Dorsolateral prefrontal cortex (tissue), 122 donors: ENCODE measurements at places on chromosomes 13 and 19.

DNA sequence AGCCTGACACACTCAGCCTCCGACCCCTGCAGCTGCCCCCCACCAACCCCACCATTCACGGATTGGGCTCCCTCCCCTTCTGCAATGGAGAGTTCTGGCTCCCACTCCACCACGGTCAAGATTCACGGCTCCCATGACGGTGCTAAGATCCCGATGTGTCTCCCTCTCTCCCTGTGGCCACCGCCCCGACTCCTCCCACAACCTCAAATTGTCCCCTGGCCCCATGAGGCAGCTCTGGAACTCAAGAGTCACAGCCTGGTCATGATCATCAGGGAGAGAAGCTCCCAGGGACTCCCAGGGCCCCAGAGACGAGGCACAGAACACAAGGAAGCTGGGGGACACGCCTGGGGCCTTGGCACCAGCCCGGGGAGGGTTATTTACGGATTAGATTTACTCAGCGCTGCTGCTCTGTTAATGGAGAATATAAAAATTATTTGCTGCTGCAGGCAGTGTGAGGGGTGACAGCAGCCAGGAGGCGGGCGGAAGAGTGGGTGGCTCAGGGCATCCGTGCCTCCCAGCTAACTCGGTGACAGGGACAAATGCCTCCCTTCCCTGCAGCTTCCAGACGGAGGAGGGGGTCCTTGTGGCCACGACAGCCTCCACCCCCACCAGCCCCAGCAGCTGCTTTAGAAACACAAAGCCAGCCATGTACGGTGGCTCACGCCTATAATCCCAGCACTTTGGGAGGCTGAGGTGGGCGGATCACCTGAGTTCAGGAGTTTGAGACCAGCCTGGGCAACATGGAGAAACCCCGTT is 184.2 kb downstream of the PTPRS start:
- DNase-seq = no peak

DNA sequence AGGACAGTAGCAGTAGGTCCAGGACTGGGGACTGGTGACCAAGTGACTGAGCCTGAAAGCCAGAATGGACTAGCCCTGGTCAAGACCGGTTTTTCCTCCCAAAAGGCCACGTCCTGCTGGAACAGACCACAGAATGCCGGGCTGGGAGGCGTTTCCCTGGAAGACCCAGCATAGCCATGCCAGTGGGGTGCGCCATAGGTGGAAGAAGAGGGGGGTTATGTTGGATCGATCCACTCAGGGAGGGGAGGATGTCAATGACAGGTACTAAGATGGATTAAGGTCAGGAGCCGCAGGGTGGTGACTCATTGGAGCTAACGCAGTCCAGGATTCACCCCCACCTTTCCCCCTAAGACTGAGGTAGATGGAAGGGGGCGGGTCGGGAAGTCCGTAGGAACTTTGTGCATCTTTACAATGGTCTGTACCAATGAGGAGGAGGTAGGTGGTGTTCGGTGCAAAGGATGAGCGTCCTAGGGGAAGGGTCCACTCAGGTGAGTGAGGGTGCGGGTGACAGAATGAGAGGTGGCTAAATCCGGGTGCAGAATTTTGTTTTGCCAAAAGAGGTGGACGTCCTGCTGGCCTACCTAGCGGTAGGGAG is 21.0 kb downstream of the VASP start:
- DNase-seq = no peak

- DNase-seq = no peak
These were observed 416.1 kb downstream of the ZNF536 start for GRCh38 chr19:30788105-30788765.

DNA sequence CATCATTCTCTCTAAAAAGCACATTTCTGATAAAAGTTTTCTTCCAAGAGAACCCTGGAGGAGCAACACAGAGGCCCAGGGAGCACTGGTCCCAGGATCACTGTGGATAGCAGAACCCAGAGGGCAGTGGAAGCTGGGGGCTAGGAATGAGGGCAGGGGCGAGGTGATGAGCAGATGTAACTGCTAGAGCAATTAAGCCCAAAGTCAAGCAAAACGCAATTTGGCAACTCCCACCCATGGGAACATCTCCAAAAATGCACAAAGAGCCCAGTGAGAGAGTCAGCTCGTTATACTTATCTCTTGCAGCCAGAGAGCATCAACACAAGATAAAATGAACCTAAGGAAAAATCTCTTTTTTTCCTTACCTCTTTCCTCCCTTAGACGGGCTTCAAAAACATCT is 284.2 kb downstream of the TBC1D4 start:
- no peak for DNase-seq

DNA sequence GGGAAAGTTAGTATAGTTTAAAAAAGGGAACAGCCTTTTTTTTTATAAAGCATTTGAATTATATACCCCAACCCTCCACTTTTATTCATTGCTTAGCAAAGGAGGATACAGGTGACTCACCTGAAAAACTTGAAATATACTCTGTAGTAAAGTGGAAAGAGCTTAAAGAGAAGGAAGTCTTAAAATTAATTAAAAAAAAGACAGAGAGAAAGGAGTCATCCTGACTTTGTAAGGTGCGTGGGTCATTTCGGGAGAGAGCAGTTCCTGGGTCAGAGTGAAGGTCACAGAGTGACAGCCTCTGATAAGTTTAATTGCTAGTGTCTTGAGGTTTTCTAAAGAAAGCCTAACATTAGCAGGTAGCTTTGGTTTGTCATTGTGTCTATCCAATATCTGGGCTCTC is 310.3 kb downstream of the KLF5 start:
- DNase-seq = no peak

DNA sequence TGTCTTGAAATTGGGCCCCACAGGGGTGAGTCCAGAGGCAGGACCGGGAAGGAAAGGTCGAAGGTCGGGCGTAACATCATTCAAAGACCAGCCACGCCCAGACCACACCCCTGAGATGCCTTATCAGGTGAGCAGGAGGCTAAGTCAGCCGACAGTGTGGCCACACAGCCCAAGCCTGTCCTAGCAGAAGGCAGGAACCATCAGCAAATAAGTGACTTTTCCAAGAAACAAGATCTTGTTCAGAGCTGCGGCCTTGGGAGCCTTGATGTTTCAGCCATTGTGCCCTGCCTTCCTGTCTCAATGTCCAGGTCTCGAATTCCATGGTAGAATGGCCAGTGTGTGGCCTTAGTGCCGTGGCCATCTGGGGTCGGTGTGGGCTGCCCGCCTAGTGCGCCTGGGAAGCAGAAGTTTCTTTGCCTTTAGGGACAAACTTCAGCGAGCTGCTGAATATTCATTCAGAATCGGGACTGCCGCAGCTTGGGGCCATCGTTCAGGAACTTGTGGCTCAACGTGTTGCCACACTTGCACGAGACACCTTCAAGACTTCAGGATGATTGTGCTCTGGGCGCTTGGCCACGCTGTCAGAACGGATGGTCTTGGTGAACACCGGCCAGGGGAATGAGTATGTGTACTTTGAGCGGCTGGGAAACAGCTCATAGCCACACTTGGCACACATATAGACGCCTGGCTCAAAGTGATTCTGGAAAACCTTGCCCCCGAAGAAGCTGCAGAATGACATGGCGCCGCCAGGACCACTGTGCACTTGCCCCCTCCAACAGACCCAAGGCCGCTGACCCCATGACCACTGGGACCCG is 6.1 kb upstream of the IFNL4 start:
- DNase-seq = no peak

GRCh38 chr19:35879068-35879467 is 10.7 kb downstream of the APLP1 start:
- no peak for DNase-seq

GRCh38 chr13:28657784-28658538 is 969 bp upstream of the POMP start:
- no peak for DNase-seq

DNA sequence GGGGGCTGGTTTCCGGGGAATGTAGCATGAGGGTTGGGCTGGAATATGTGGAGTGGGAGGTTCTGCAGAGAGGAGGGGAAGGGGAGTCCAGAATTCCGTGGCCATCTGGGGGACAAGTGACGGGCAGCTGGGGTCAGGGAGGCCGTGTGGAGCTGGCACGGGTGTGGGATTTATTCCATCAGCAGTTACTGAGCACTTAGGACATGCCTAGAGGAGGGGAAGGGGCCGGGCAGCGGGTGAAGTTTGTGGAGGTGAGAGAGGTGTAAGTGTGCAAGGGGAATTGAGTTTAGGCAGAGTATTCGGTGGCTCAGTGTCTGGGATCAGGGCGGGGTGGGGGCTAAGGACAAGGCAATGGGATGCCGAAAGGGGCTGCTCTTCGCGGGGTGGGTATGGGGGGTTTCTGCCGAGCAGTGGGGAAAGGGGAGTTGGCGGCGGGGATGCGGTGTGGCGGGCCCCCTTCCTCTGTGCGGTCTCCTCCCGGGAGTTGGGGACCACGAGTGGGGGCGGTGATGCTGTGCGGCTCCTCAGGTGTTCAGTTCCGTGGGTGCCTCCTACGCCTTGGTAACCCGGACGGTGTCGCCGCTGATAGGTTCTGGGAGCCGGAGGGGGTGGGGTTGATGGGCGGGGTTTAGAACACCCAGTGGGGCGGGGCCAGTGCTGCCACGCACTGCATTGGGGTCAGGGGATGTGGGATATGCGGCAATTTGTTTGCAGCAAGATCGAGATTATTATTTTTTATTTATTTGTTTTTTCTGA is 5.4 kb downstream of the CCDC61 start:
- peak; percentile 78 for DNase-seq

DNA sequence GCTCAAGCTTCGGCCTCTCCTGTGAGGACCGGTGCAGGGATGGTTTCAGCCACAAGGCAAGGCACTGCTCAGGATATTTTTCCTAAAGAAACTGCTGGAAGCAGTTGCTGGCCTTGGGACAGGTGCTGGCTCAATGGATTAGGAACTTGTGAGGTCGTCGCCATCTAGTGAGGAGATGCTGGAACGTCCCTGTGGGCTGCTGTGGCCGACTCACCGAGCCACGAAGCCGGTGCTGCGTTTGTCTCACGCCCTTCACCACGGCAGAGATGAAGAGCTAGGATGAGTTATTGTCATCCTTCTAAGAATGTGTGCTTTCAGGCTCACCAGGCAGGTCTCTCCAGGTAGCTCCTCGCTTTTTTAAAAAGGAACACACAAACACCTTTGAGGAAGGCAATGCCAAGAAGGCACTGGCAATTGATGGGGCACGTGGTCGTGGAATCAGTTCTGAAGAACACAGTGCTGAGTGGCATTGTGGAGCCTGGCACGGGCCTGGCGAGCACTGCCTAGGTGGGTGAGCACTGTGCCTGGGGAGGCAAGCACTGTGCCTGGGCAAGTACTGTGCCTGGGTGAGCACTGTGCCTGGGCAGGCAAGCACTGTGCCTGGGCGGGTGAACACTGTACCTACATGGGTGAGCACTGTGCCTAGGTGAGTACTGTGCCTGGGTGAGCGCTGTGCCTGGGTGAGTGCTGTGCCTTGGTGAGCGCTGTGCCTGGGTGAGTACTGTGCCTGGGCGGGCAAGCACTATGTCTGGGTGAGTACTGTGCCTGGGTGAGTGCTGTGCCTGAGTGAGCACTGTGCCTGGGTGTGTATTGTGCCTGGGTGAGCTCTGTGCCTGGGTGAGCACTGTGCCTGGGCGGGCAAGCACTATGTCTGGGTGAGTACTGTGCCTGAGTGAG is 140.4 kb downstream of the TEX29 start:
- peak; percentile 73 for DNase-seq

GRCh38 chr13:79382545-79383275 is 23.3 kb downstream of the RBM26 start:
- DNase-seq = no peak

DNA sequence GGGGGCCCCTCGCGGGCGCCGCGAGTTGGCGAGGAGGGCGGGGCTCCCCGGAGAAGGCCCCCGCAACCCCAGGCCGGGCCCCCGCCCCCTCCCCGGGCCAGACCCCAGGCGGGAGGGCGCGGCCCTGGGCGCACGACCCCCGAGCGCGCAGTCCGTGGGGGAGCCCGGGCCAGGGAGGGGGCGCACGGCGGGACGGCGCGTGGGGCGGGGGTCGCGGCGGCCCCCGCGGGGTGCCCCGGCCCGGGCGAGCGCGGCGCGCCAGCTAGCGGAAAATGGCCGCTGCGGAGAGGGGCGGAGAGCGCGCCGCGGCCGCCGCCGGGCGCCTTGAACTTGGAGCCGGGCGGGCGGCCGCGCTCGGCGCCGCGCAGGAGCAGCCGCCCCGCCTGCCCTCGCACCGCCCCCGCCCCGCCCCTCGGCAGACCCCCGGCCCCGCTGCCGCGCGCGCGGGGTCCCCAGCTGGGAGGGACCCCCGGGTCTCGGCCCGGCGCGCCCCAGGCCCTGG is 6.4 kb upstream of the NFIC start:
- no peak for DNase-seq

DNA sequence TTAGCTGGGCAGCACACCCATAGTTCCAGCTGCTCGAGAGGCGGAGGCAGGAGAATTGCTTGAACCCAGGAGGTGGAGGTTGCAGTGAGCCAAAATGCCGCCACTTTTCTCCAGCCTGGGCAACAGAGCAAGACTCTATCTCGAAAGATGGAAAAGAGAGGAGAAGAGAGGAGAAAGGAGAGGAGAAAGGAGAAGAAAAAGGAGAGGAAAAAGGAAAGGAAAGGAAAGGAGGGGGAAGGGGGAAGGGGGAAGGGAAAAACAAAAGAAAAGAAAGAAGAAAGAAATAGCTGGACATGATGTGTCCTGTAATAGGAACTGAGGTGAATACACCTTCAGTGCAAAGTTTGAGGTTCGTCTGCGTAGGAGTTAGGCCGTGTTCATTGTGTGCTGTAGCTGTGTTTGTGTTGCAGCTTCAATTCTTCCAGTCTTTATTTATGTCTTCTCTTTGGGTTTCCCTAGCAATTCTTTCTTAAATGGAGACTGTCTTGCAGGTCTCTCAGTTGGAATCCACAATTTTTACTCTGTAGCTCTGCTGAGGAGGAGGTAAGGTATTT is 13.4 kb downstream of the ZNF607 start:
- no peak for DNase-seq

DNA sequence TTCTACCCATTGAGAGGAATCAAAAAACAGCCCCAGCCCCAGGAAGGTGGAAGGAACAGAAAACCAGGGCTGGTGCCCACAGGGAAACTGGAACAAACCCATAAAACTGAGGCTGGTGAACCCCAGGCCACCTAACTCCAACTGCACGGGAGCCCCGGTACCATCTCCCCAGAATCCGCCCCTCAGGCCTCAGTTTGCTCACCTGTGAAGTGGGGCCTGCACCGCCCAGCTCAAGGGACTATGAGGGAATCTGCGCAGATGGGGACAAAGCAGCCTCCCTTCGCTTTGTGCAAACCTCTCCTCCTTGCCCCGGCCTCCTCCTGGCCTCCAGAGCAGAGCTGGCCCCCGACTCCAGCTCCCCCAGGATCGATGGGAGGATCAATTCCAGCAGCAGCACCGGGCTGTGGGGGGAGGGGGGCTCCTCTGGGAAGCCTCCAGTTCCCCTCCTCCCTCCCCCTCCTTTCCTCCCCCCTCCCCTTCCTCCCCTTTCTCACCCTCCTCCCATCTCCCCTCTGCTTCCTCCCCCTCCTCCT is 9.1 kb upstream of the ONECUT3 start:
- DNase-seq = no peak

DNA sequence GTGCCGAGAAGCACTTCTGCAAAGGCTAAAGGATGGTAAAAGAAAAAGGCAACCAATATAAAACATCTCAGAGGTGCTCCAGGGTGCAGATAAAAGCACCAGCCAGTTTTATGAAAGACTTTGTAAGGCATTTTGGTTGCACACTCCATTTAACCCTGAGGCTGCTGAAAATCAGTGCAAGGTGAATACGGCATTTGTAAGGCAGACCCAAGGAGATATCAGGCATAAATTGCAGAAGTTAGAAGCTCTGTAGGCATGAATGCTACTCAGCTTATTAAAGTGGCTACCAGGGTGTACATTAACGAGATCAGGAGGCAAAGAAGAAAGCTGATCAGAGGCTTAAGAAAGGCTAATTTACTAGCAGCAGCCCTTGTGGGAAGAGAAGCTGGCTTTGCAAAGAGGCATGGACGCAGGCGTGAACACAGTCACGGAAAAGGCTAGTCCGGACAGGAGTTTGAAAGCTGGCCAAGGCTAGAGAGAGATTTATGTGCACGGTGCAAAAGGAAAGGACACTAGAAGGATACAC is 99.6 kb downstream of the ZNF429 start:
- DNase-seq = peak; percentile 20
